ENCODE measurements at places on chromosomes 12 and 14.

DNA sequence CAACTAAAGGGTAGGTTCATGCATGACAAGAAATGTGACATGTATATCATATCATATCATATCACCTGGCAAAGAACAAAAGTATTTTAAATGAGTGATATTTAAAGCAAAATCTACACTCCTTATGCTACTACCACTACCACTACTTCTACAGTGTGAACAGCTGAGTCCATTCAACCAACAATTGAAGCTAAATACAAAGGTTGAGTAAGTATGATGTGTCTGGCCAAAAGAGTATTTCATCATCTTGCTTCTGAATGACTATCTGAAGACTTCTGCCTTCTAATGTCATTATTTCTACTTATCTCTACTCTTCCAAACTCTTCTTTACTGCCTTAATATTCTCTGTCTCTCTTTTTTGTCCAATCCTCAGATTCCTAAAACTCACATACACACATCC is 292.6 kb upstream of the CAND1 start:
- no peak for DNase-seq

GRCh38 chr12:76883151-76883550 is 4.3 kb upstream of the CSRP2 start:
- DNase-seq = no peak

DNA sequence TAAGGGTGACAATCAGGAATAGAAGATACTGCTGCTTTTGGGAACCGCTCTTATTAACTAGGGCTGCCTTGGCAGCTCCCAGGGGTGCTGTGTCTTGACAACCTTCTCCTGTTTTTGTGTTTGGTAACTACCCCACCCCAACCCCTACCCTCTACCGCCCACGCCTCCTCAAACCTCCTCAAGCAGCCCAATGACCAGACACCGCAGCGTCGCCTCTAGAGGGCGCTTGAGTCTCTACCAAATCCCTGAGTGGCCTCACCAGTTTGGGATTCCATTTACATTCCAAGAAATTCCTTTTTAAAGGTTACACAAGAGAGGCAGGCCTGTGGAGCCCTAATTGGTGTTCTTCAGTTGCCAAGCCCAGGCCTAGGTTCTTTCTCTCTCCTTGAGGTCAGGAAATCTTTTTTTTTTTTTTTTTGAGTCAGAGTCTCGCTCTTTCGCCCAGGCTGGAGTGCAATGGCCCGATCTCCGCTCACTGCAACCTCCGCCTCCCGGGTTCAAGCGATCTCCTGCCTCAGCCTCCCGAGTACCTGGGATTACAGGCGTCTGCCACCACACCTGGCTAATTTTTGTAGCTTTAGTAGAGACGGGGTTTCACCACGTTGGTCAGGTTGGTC is 72.4 kb upstream of the USP44 start:
- DNase-seq = no peak

DNA sequence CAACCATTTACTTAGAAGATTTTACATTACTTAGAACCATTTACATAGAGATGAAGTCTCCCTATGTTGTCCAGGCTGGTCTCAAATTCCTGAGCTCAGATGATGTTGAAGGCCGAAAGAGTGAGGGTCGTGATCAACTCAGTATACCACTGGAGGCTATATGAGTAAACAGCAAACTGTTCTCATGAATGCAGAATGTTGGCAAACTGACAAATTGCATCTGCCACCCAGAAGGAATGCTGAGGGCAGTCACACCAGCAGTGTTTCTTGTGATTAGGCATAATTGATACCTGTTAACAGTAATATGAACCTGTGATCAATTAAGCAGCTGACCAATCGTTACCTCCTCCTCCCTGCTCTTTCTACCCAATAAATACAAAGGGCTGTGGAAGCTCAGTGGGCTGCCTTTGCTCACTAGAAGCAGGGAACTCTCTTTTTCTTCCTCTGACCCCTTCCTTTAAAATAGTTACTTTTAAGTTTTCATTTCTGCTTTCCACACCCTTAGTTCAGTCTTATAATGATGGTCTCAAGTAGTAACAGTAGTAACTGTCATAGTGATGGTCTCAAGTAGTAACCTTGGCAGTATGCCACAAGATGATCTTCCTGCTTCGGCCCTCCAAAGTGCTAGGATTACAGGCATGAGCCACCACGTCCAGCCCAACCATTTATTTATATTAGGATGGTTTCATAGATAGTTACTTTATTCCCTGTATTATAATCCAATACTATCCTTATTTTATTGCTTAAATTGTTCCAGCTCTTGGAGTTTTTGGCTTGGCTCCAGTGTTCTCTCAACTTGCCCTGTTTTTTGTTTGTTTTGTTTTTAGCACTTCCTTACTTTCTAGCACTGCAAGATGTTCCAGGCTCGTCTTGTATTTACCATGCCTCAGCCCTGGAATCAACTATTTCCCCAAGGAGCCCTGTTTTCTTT is 25.8 kb downstream of the LIMA1 start:
- DNase-seq = no peak

- DNase-seq = no peak
Measured at GRCh38 chr14:100454437-100454836, 131.3 kb downstream of the SLC25A47 start.

- DNase-seq = no peak
Measured at GRCh38 chr12:53743266-53744129, 8.3 kb downstream of the CISTR start.

DNA sequence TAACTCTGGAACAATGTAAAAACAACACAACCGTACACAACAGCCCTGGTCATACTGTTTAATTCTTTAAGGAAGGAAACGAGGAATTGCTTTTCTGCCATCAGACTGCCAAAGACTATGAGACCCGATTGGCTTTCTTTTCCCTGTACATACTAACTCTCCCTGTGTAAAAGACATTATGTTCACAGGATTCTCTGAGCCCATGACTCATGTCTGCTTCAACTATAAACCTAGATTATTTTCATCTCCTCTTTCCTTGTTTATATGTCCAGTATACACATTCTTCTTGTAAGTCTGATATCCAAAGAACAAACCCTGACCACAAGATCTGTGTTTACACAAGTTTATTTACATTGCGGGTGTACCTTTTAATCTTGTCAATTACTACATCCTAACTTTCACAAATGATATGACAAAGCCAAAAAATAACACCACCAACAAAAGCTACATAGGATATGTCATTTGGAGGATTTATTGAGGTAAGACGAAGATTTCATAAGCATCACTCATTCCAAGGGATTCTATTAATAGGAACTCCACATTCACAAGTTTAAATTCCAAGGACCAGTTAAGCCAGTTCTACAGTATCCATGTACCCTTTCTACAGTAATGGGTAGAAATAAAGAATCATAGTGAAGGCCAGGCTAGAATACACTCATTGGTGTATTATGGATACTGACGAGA is 67.3 kb downstream of the STXBP6 start:
- no peak for DNase-seq

DNA sequence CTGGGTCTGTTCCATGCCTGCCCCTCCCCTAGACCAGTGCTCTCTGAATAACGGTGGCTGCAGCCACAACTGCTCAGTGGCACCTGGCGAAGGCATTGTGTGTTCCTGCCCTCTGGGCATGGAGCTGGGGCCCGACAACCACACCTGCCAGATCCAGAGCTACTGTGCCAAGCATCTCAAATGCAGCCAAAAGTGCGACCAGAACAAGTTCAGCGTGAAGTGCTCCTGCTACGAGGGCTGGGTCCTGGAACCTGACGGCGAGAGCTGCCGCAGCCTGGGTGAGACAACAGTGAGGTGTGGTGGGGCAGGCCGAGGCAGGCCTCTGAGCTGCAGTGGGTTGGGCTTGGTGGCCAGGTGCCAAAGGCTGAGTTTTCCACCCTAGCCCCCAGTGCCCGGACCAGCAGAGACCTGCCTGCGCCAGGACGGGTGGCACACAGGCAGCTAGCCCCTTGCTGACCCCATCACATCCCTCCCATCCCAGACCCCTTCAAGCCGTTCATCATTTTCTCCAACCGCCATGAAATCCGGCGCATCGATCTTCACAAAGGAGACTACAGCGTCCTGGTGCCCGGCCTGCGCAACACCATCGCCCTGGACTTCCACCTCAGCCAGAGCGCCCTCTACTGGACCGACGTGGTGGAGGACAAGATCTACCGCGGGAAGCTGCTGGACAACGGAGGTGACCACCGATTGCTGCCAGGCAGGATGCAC is 28.2 kb upstream of the LRP1-AS start:
- DNase-seq = peak; percentile 50

- DNase-seq = no peak
Measured at GRCh38 chr12:114272605-114273004, 133.3 kb downstream of the TBX5 start.

DNA sequence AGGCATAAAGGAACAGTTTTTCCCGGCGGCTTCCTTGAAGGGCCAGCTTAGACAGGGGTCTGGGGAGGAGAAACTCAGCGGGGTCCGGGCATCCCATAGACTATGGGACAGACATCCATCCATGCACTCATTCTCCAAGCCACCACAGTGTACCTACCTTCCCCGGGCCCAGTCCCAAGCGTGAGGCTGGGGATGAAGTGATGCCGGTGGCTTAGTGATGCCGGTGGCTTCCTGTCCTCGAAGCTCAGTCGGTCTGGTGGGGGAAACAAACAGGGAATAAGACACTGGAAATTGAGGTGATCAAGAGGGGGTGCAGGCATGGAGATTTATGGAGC is 421 bp downstream of the RTL1 start:
- no peak for DNase-seq

GRCh38 chr12:26135010-26135420 is 10.2 kb upstream of the BHLHE41 start:
- no peak for DNase-seq

GRCh38 chr12:108635997-108636808 is 2.5 kb upstream of the SELPLG start:
- no peak for DNase-seq

- DNase-seq = no peak
Measured at GRCh38 chr12:69476276-69477017, 6.3 kb downstream of the FRS2 start.

GRCh38 chr12:21026302-21026701 is 104.7 kb upstream of the SLCO1B1 start:
- no peak for DNase-seq

DNA sequence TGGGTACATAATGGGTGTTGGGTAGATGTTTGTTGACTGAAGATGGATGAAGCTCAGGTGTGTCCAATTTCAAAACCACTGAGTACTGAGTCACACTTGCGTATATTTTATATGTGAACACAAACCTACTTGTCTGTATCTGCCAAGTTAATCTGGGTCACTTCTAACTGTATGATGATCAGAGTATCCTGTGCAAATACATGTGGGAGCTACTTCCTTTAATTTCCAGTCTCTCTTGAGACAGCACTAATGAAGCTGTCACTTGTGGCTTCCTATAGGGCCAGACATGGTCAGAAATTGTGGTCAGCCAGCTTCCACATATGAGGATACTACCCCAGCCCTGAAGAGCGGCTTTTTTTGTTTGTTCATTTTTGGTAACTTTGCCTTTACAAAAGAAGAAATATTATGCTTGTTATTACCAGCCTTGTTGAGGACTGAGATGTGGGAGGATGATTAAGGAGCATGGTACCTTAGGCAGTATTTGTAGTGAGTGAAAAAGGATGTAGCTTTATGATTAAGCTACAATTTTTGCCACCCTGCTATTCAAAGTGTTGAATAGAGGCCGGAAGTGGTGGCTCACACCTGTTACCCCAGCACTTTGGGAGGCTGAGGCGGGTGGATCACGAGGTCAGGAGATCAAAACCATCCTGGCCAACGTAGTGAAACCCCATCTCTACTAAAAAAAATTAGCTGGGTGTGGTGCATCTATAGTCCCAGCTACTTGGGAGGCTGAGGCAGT is 32.4 kb downstream of the PLXNC1 start:
- DNase-seq = no peak

DNA sequence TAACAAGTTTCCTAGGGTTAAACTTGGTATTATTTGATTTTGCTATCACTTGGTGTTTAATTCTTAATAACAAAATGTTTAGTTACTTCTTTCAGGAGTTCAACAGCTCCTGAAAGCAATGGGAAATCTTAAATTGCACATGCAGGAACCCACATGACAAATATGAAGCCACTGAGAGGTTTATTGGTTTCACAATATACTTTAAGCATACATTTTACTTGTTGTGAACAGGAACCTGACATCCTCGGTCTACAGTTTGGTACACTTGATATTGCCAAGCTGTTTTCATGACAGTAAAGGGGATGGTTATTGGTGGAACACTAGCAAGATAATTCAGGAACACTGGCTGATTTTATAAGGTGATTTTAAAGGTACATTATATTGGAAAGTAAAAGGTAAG is 46.2 kb downstream of the SLC38A1 start:
- no peak for DNase-seq

GRCh38 chr12:31279390-31279924 is 46.5 kb downstream of the SINHCAF start:
- no peak for DNase-seq

DNA sequence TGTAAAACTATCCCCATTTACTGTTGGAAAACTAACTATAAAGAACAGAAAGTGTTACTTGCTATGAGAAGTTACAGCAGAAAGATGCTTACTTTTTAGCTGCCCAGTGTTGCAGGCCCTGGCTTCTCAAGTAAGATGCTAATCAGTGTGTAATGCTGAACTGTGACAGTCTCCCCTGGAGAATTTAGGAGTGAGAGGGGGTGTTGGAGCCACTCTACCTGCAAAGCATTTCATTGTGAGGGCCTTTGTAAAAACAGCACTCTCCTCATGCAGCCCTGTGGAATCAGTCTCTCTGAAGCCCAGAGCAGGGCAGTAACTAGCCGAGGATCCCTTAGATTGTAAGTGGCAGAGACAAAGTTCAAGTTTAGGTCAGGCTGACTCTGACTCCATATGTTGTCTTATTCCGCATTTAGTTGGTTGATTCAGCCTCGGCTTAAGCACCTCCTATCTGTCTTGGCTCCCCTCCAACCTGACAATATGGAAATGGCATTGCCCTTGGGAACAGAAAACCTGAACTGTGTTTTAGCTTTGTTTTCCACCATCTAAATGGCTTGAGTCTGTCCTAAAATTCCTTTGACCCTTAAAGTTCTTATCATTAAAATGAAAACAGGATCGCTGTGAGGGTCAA is 141.3 kb downstream of the PRKCH start:
- no peak for DNase-seq

DNA sequence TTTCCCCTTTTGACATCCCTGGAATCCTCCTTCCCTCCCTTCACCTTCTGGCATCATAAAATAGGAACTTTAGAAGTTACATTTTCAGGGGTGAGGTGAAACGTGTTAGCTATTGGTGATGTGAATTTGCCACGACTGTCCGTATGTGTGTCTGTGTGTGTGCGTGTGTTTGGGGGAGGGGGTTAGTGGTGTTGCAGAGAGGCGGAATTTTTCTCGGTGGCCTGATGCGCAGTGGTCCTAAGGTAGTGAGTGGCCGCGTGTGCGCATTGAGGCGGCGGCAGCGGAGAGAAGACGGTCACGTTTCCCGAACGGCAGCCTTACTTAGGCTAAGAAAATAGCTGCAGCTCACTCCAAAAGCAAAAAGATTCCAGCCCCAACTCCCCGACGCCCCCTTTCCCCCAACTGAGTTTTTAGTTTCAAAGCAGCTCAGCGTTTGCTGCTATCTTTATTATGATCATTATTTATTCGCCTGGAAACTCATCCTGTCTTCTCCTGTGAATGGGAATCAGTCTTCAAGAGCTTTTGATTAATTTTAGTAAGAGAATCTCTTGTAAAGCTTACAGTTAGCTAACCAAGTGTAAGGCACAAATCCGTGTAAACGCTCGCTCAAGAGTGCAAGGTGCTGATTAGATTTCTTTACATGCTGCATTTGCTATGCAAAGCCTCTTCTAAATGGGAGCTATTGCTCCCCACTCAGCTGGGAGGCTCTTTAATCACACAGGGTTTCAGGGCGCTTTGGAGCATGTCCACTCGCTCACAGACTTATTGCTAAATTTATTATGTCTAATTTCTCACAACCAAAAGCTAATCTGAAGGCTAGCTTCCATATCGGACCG is 4.7 kb downstream of the FLRT2 start:
- DNase-seq = no peak

- no peak for DNase-seq
Measured at GRCh38 chr14:28661171-28661772, 105.3 kb upstream of the FOXG1 start.

Data from stimulated activated CD8-positive, alpha-beta memory T cell treated with anti-CD3 and anti-CD28 coated beads, Interleukin-2, amount 100 ng/mL, for 48 hours (primary cell).